ENCODE measurements at places on chromosomes 13 and 19.

- DNase-seq = no peak
Observed at GRCh38 chr13:22940736-22941135, 240.0 kb upstream of the SGCG start.

DNA sequence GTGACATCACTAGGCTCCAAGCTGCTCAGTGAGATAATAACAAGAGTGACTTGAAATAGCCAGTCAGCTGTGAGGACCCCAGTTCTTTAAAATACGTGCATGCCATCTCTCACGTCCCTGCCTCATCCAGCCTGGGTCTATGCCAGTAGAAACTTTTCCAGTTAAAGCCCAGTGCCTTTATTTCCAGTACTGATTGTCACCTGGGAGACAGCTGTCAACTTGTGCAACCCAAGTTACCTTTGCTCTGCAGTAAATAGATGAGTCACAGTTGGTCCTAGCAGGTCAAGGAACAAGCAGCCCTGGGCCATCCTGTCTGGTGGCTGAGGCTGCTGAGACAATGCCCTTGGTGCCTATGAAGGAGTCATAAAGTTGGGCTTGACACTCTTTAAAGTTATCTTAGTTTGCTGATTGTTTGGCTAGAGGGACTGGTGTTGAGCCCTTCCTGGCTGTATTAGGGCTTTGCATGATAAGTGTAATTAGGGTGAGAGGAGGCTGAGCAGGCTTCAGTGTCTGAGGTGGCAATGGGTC, 228.7 kb downstream of the LACC1 start:
- no peak for DNase-seq

GRCh38 chr19:45670670-45671453, 2.8 kb downstream of the GIPR start:
- DNase-seq = peak; percentile 36

DNA sequence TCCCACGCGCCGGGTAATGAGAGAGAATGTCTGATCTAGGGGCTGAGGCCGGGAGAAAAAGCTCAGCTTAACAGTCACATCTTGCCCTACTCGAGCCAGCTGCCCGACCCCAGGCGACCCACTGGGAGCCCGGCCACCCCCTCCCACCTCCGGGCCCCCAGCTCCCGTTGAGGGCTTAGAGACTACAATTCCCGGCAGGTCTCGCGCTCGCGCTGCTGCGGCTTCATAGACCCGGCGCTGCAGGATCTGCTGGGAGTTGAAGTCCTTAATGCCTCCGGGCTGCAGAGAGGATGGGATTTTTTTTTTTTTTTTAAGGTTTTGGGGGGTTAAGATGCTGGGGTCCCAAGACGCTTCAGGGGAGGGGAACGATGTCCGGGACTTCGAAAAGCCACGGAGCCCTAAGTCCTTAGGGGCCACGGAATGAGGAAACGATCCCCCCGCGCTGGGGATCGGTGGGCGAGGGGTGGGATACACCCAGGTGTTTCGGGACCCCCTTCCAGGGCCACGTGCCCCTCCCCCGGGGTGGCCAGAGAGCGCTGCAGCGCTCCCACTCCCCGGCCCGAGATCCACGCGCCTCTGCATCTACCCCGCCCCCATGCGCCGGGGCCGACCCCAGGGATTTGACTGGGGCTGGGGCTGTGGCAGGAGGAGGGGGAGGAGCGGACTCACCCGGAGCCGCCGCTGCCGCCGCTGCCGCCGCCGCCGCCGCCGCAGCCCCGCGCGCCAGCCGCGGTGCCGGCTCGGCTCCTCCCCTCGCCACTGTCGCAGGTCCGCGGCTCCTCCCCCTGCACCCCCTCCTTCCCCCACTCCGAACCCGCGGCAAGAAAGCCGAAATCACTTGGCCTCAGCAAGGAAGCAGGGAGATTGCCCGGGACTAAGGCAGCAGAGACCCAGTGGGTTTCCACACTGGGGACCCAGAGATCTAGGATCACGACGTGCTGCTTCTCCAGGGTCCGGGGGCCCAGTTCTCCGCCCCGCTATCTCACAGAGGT, at the start of gene SYT3:
Gene SYT3 (minus strand): TSS at position 761 of the 992 bp plus-strand sequence. CDS start 2,470 bp downstream, outside the sequence.
- DNase-seq = no peak

GRCh38 chr19:47813304-47813994, 8.3 kb upstream of the CRX start:
- peak; percentile 65 for DNase-seq

- DNase-seq = peak; percentile 21
Observed at GRCh38 chr13:102870677-102871415, 25.0 kb downstream of the ERCC5 start.

- no peak for DNase-seq
Observed at GRCh38 chr13:82751206-82751605, 1131.1 kb downstream of the SLITRK1 start.

GRCh38 chr19:58330458-58330857, 3.7 kb downstream of the ZSCAN22 start:
- no peak for DNase-seq

DNA sequence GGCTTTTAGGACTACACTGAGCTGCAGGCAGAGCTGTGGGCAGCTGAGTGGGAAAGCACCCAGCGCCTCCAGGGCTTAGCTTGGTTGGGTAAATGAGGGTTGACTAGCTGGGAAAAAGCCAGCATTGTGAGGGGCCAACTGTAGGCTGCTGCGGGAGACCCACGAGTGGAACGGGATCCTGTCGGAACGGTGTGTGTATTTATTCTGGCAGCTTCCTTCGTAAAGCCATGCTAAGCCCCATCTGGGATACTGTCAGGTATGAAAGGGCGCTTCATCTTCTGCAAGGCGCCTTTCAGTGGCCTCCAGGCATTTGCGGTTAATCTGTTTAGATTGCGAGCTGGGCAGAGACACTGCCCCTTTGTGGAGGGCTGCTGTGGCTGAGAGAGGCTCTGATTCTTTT, 39.5 kb upstream of the CNMD start:
- no peak for DNase-seq

- peak; percentile 22 for DNase-seq
Observed at GRCh38 chr13:74062933-74063332, 71.3 kb downstream of the KLF12 start.

DNA sequence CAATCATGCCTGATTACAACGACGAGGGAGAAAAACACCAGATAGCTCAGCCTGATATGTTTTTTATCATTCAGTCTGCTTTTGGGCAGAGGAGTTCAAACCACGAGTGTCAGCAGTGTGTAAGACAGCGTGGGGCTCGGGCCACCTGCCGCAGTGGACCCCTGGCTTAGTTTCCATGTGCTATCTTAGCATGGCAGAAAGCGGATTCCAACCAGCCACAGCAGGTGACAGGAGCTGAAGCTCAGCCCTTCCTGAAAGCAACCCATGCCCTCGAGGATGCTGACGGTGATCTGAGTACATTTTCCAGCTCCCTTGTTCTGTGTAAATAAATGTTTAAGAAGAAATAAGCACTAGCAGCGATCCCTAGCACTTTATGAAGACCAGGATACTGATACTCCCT, 32.2 kb upstream of the MBNL2 start:
- no peak for DNase-seq

GRCh38 chr19:16778796-16779411, 50.3 kb upstream of the SIN3B start:
- DNase-seq = no peak

GRCh38 chr19:41016488-41017071, 25.5 kb downstream of the CYP2B6 start:
- DNase-seq = no peak

DNA sequence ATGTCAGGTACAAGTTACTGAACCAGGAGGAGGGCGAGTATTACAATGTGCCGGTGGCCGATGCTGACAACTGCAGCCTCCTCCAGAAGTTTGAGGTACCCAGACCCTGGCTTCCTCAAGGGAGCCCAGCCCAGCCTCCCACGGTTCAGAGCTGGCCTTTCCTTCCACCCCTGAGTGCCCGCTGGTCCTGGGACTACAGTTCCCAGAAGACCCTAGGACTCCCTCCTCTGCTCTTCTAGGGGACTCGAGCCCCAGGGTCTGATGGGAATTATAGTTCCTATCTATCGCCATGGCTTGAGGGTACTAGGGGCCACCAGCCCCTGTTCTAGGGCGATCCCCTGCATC, 11.0 kb downstream of the PRKCG start:
- no peak for DNase-seq

DNA sequence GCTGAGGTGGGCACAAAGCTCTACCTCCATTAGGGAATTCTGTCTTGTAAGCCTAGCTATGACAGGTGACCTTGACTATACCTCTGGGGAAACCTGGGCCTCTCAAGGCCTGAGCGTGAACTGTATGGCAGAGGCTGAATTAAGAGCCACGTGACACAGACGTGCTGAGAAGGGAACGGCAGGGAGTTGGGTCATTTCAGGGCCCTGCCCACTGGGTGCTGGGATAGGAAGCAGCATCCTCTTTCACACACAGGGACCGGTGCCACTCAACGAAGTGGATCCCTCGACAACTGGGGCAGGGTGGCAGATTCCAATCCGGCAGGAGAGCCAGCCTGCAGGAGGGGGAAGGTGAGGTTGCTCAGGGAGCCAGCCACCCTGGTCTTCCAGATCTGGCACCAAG, 9.2 kb downstream of the ASF1B start:
- no peak for DNase-seq

- DNase-seq = no peak
Observed at GRCh38 chr13:97702614-97703013, 250.9 kb upstream of the IPO5 start.

GRCh38 chr13:54018485-54018884, 989.9 kb downstream of the OLFM4 start:
- DNase-seq = no peak

DNA sequence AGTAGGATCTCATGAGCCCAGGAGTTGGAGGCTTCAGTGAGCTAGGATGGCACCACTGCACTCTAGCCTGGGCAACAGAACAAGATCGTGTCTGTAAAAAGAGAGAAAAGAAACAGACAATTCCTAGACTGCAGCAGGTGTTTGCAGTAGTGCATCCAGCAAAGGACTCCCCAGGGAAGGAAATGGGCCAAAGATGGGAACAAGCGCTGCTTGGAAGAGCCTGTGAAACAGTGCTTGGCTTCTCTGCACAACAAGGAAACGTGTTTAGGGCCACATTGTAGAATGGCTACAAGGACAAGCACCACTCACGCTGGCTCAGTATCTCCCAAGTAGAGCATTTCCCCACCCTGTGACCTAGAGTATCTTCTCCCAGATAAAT, 35.5 kb upstream of the LDLR start:
- no peak for DNase-seq

DNA sequence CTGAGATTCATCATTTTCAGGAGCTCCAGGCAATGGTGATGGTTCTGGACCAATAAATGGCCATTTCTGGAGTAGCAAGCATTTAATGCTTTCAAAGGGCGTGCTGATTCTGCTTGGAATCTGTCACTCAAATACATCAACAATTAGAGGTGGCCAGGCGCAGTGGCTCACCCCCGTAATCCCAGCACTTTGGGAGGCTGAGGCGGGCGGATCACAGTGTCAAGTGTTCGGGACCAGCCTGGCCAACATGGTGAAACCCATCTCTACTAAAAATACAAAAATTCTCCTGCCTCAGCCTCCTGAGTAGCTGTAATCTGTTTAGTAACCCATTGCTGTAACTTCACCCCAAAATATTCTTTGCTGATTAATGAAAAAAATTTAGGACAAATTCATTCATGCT, 1574.2 kb downstream of the EFNB2 start:
- DNase-seq = no peak

GRCh38 chr13:27679396-27679795, 57.7 kb downstream of the POLR1D start:
- DNase-seq = no peak

- no peak for DNase-seq
Observed at GRCh38 chr13:110455444-110455843, 106.1 kb downstream of the RAB20 start.

- peak; percentile 98 for DNase-seq
Observed at GRCh38 chr19:16111160-16111908, at the start of gene RAB8A. RAB8A (plus strand) TSS chr19:16111889; CDS start chr19:16111902, 13 bp downstream.

- no peak for DNase-seq
Observed at GRCh38 chr13:90187478-90188350, 1159.8 kb upstream of the MIR17HG start.

GRCh38 chr13:47457626-47458025, 543.4 kb downstream of the SUCLA2 start:
- DNase-seq = no peak

- DNase-seq = no peak
Observed at GRCh38 chr13:83867708-83868107, 14.6 kb downstream of the SLITRK1 start.

DNA sequence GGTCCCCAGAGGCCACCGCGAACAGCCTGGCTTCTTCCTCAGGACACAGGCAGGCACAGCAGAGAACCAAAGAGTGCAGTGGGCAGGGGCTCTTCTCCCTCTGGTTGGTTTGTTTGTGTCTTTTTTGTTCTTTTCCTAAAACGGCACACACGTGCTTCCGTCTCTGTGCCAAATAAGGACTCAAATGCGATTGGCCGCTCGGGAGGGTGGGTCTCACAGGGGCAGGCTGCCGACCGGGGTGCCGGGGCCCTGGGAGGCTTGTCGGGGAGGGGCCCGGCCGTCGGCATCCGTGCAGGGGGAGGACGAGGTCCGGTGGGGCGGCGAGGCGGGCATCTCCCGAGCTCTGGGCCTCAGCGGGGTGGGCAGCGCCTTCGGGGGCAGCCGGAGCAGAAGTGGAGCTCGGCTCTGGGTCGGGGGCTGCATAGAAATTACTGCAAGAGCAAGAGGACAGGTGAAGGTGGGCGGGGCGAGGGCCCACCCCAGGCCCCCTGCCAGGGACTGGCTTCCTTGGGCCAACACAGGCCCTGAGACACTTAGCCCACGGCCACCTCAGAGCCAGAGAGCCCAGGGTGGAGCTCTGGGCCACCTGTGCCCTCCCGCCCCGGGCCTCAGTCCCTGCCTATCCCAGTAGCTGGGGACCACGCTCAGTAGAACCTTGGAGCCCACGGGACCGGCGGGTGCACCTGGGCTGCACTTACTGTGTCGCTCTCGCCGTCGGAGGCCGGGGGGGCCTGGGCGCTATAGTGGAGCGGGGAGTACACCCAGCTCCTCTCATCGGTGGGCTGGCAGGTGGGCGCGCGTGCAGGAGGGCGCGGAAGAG, 6.4 kb upstream of the CACTIN start:
- no peak for DNase-seq

DNA sequence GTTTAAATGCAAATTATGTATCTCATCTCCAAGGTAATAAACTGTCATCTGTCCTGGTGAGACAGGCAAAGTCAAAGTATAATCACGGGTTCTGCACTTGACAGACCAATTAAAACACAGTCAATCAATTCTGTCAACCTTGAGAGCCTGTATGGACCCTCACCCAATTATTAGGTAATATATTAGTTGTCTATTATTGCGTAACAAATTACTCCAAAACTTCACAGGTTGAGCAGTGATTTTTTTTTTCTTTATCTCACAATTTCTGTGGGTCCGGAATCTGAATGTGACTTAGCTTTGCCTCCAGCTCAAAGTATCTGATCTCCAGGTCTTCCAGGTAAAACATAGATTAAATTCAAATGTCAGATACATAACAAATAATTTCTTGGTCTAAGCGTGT, 707.4 kb upstream of the ARGLU1 start:
- DNase-seq = no peak

- peak; percentile 17 for DNase-seq
Observed at GRCh38 chr19:14113762-14114414, 3.7 kb downstream of the PRKACA start.

DNA sequence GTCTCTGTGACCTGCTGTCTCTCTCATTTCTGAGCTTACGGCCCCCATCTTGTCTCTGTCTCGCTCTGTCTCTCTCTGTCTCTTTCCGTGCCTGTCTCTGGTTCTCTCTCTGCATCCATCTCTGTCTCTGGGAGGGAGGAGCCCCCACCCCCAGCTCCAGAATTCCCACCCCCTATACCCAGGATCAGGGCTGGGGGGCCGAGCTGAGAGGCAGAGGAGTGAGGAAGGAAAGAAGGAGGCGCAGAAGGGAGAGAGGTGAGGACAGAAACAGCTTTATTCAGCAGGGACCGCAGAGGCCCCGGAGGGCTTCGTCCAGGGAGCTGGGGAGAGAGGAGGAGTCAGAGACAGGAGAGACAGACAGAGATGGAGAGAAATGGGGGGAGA, 14.0 kb downstream of the JOSD2 start:
- DNase-seq = no peak

- no peak for DNase-seq
Observed at GRCh38 chr13:51501592-51502152, 48.8 kb upstream of the INTS6 start.

All from stimulated activated naive CD4-positive, alpha-beta T cell treated with Interleukin-2 at 50 U/mL for 16 hours (primary cell).